Effector CD8-positive, alpha-beta T cell (primary cell): ENCODE measurements at places on chromosomes 11 and 22.
A peak's percentile ranks its signal among the peaks of the same experiment; 100 is the strongest.

- DNase-seq: no peak
These were observed 72.7 kb upstream of the PRDM11 start for GRCh38 chr11:45073685-45074141.

DNA sequence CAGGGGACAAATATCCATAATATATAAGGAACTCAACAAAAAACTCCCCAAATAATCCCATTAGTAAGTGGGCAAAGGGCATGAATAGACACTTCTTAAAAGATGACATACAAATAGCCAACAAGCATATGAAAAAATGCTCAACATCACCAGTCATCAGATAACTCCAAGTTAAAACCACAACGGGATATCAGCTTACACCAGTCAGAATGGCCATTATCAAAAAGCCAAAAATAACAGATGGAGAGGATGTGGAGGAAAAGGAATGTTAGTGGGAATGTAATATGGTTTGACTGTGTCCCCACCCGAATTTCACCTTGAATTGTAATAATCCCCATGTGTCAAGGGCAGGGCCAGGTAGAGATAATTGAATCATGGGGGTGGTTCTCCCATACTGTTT, 350.1 kb downstream of the GUCY1A2 start:
- no peak for DNase-seq

DNA sequence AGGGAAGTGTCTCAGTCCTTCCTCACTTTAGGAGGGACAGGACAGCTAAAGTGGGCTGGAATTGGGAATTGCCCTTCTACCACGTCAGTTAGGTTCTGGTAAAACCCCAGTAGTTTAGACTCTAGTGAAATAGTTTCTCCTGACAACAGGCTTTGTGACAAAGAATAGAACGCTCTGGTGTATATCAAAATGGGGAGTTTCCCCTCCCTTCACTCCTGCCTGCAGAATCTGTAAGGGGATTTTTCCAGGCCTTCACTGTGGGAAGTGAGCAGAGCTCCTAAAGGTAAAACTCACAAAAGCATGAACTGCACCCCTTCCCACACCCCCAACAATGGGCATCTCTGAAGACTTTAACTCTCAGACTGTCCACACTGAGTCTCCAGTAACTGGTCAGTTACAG, 460.9 kb upstream of the LRRC4C start:
- DNase-seq: no peak

- no peak for DNase-seq
These were observed 43.3 kb downstream of the NOX4 start for GRCh38 chr11:89447845-89448244.

DNA sequence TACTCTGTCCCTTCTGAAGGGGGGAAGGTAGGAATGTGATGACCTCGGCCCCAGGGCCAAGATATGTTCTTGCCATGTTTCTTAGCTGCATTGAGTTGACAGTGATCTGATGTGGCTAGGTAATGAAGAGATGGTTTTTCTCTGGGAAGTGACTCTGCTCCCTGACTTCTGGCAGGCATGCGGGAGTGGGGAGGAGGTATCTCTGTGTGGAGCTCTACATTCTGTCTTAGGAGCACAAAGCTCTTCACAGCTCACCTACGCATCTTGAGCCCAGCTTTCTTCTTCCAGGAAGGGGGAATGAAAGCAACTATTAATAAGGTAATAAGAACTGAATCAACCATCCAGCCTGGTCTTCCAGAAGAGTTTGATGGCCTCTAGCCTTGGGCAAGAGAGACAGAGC, 241.0 kb downstream of the ST3GAL4 start:
- DNase-seq: no peak

- no peak for DNase-seq
These were observed 24.0 kb downstream of the PAX6 start for GRCh38 chr11:31786996-31787685.

DNA sequence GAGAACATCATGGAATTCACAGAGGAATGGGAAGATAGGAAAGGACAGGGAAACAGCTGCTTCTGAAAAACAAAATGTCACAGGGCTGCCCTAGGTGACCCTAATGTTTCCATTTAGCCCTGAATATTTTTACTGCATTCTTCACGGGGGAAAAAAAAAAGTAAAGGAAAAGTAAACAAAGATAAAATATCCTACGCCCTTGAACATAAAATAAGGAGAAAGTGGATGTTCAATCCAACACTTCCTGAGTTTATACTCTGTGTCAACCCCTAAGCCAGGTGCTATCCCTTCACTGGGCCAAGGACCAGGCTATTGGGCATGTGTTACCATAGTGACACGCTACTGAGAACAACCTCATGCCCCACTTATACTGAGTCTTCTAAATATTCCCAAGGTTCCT, 84.7 kb downstream of the FAM76B start:
- DNase-seq: no peak

DNA sequence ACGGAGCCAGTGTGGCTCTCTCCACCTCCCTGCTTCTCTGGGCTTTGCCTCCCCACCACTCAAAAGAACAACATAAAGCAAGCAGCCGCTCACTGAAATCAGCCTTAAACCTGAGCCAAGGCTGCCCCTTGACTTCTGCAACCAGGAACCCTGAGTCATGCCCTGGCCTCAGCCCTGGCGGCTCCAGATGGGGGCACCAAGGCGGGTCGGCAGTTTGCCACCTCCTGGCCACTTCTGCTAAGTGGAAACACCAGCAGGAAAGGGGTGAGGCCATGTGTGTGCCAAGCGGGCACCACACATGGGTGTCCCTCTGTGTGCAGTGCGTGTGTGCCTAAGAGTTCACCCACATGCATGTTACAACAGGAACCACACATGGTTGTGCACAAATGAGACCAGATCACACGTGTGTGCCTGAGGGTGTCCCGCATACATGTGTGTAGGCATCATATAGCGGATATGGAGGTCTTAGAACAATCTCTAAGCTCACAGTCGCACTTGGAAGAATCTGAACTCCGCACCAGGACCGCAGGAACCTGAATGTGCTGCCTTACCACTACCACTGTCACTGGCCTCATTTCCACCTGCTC, 221.2 kb downstream of the MN1 start:
- no peak for DNase-seq

DNA sequence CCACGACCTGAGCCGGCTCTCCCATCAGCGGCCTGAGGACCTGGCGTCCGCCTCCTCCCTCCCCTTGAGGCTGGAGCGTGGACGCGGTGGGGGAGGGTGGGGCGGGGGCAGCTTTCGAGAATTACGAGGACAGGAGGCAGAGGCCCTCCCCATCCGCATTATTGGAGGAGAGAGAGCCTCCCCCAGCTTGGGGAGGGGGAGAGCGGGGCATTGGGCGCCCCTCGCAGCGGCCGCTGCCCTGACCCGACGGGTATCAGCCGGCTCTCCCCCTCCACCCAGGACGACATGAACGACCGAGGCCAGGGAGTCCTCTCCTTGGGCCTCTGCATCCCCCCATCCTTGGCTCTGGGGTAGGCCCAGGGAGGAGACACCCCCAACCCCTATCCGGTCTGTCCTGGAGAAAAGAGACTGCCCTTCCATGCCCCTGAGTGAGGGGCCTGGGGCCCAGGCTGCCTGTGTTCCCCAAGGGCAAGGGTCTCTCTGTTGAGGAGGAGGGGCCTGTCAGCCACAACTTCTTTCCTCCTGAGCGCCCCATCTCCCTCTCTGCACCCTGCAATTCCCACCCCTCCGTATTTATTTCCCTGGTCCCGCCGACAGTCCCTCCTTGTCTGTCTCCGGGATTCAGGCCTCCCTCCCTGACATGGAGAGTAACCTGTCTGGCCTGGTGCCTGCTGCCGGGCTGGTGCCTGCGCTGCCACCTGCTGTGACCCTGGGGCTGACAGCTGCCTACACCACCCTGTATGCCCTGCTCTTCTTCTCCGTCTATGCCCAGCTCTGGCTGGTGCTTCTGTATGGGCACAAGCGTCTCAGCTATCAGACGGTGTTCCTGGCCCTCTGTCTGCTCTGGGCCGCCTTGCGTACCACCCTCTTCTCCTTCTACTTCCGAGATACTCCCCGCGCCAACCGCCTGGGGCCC, 495 bp downstream of the GPR137 start:
- no peak for DNase-seq

GRCh38 chr22:17845327-17845726, 71.1 kb upstream of the BID start:
- no peak for DNase-seq

DNA sequence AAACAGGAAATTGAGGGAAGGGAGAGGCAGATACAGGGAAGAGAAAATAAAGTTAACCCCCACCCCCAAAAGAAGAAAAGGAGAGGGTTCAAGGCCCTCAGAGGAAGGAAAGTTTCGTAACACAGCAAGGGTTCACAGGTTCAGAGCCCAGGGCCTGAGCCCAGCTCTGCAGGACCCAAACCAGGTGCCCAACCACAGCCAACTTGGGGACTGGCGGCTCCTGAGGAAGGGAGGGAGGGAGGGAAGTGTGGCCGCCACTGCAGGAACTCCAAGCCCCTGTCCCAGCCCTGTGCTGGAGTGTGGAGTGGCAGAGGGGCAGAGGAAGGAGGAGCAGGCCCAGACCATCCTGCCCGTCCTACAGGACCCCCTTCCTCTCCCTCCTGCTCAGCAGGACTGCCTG, 59.2 kb downstream of the ELFN2 start:
- DNase-seq: no peak

DNA sequence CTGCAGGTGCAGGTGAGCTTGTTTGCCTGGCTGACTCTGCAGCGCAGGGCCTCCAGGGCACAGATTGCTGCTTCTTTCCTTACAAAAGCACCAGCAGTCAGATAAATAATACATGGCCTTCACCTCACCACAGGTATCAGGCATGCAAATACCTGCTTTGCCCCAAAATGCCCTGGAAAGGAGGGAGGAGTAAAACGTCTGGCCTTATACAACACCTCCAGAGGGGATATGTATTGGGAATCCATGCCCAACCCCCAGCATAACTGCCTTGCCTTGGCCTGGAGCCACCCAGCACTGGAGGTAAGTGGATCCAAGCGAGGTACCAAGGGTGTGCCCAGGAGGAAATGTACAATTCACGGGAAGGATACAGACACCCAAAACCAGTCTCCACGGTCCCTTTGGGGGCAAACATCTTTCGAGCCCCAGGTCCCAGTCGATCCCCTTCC, 860 bp downstream of the TMEM184B start:
- no peak for DNase-seq

GRCh38 chr11:35267504-35267903, 128.5 kb downstream of the CD44 start:
- DNase-seq: no peak

- DNase-seq: no peak
These were observed 65.4 kb downstream of the MTMR3 start for GRCh38 chr22:29948385-29948769.

DNA sequence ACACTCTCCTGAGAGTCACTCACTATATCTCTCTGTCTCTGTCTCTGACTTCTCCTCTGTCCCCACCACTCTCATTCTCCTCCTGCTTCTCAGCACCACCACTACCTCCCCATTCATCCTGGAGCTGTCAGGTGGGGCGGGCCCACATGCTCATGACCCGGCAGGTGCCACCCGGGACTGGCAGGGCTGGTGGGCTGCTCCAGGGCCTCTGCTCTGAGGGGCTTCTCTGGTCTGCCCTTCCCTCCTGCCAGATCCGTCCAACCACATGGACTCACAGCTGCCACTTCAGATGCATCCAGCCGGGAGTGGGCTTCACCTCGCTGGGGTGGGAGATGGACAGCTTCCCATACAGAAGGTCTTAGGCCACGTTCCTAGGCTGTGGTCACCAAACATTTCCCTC, 4.8 kb upstream of the EMID1 start:
- no peak for DNase-seq

- no peak for DNase-seq
These were observed 3.7 kb upstream of the FLRT1 start for GRCh38 chr11:64032050-64032449.

GRCh38 chr22:25282671-25283561, 63.5 kb downstream of the CRYBB2 start:
- DNase-seq: no peak

DNA sequence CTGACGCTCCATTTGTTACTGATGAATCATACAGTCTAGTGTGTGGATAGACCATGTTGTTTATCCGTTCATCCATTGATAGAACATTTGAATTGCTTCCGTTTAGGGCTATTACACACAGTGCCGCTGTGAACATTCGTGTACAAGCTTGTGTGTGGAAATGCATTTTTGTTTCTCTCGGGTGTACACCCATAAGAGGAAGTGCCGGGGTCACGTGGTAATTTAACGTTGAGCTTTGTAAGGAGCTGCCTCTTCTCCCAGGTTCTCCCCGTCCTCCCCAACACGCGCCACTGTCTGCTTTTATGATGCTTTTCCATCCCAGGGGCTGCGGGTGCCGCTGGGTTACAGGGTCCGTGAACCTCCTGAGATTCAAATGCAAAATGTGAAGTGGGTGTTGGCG, 142.3 kb downstream of the IGLL1 start:
- no peak for DNase-seq

- DNase-seq: peak; percentile 49
These were observed 673 bp upstream of the MYO7A start for GRCh38 chr11:77127235-77127911.
